GDM1 (cell line): ENCODE measurements at places on chromosomes 3 and 15.

DNA sequence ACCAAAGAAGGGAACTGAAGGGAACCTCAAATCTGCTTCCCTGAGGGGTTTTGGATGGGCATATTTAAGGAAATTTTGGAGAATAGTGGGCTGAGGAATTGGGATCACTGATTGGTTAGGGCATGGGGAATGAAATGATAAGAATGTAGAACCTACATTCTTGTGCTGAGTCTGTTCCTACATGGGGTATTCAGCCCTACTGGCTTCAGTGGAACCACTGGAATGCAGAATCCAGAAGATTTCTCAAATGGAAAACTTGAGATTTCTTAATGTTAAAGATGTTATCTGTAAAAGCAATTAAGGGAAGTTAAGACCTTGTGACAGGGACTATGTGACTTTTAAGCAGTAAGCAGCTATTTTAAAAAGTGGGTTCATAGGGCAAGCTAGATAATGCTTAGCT, 1062.4 kb downstream of the AGBL1 start:
- DNase-seq = no peak

- no peak for DNase-seq
Measured at GRCh38 chr3:78029775-78030174, 989.9 kb downstream of the ROBO2 start.

DNA sequence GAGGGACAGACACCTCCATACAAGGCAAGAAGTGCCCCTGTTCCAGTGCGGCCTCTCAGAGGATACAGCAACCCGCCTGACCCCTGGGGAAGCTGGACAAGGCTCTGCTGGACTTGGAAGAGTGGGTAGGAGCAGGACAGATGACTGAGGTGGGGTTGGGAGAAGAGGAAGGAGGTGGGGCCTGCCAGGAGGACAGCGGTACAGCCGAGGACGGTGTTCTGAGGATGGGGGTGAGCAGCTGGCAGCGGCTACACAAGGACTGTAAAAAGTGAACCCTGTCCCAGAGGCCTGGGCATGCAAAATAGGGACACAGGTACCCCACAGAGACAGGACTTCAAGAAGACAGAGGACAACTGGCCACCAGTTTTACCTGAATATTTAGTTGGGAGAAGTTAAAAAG, 23.5 kb upstream of the ELP6 start:
- no peak for DNase-seq

DNA sequence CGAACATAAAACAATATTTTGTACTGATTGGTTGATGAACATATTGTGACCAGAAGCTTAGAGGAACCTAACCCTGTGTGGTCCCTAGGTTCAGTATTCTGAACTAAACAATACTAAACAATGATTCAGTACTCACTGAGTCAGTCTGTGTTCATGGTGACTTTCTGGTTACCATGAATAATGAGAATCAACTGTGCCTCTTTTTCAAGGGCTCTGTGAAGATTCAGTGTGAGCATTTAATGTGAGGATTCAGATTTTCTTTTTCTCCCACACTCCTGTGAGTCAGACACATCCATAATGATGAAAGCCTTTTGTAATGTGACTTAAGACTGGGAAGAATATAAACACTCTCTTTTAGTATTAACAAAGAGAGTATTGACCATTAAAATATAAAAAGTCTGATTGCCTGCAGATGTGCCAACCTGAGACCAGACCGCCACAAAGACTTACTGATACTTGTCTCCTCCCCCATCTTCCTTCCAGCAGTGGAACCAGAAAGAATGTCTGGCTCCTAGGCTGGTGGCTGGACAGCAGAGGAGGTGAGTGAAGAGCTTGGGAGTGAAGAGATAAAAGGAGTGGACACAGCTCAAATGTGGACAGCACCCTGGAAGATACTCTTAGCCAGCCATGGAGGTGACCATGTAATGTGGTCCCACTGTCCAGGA, 17.6 kb upstream of the ACTL6A start:
- DNase-seq = no peak

DNA sequence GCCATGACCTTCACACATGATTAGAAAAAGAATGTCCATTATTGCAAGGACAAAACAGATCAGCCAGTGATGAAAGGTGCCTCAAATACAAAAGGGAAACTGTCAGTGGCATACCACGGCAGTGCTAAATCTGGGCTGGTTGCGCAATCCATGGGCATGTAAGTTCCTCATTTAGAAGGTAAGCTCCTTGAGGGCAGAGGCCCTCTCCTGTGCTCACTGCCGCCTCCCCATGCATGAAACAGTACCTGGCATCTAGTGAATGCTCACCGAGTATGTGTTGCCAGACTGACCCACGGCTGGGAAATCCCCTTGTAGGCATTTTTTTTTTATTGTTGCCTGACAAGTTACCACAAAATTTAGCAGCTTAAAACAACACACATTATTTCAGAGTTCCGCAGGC, 312.1 kb upstream of the CHRM5 start:
- no peak for DNase-seq

DNA sequence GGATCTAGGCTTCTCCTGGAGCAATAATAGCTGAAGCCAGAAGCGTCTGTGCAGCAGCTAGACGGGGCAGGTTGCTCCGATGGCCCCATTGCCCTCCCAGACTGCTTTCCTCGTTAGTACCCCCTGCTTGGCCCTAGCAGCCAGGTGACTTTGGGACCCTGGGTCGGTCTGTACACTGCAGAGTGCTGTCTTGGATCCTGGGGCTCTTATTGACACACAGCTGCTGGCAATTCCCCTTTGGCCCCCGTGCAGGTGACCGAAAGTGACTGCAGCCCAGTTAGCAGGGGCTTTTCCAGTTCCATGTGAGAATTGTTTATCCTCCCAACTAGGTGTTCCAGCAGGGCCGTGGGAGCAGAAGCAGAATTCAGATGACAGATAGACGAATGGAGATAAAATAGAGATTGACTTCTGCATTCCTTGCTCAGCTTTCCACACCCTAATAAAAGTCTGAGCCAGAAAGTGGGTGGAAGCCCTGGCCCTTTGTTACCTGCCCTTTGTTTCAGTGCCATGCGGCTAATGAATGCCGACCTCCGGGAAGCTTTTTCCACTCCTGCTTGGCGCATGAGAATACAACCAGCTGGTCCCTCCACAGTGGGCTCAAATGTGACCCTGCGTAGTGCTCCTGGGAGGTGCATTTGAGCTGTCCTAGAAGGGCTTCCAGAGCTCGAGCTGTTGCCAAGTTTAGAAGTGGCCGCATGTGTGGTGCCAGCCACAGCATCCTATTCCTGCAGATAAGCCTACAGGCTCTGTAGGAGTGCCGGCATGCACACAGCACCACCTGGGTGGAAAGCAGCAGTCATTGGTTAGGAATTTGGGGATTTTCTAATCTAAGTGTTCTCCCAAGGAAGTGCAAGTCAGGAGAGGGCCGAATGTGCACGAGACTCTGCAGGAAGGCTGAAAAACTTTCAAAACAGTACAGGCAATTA, 94.4 kb downstream of the SLCO3A1 start:
- no peak for DNase-seq

DNA sequence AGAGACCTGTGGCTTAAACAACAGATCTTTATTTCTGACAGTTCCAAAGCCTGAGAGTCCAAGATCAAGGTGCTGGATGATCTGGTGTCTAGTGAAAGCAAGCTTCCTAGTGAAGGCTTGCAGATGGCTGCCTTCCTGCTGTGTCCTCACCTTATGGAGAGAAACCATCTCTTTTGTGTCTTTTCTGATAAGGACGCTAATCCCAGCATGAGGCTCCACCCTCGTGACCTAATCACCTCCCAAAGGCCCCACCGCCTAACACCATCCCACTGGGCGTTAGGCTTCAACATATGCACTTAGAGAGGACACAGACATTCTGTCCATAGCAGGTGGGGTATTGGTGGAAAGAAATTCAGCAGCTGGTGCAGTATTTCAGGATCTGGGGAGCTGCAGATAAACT, 19.8 kb upstream of the LYSMD4 start:
- no peak for DNase-seq

DNA sequence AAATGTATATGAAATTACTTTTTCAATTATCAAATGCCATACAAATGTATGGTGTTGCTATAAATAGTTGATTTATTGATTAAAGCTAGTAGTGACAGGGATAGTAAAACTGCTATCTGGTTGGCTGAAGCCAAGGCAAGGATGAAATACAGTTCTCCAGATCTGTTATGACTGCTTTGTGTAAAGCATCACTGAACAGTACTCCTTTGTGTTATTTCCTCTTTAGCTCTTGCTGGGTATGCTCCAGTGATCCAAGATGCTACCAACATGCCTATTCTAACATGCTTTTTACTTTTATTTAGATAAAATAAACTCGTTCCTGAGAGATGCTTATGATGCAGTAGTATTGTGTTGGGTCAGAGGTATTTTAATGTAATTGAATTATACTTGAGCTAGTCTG, 12.4 kb upstream of the UBR1 start:
- DNase-seq = no peak

DNA sequence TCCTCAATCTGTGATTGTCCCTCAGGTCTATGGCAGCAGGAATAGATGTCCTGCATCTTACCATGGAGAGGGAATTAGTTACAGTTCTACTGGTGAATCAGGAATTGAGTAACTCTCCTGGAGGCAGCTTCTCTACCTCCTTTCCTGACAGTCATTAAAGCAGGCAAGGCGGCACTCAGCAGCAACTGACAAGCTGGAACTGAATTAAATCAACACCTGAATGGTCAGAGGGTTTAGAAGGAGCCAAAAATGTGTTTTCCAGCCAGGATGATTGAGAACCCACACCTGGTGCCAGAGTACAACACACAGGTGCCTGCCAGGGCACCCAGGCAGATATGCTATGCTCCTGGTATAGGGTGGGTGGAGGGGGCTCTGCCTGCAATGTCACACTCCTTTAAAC, 43.1 kb upstream of the TIPARP start:
- no peak for DNase-seq

DNA sequence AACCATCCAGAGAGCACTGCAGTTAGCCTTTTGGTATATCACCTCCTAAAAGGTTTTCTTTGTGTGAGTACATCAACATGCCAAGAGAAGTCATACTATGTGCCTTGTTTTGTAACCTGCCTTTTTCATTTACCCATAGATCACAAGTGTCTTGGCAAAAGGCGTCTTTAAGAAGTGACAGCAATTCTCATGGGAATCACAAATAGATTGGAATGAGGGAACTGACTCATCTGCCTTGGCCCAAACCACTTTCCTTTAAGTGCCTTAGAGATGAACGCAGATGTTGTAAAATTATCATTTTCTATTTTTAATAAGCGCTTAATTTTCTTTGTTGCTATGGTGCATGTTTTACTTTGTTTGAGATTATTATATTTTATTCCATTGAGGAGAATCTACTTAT, 20.7 kb upstream of the POMGNT2 start:
- no peak for DNase-seq

DNA sequence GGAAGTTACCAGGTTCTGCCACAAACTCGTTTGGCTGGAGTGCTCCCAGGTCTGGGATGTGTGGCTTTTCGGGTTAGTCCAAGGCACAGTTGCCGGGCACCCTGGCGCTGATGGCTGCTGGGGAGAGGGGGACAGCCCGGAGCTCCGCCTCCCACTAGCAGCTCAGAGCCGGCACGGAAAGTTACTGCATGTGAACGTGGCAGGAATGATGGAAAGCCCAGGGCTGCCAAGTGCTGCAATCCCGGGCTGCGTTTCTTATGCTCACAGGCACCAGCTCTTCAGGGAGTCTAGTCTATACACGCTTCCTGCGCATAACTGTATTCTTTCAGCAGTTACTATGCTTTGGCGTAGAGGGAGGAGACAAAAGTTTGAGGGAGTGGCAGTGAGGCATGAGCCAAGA, 141.8 kb upstream of the ICE2 start:
- DNase-seq = no peak

GRCh38 chr15:32851572-32851971, 133.8 kb downstream of the GREM1 start:
- no peak for DNase-seq

GRCh38 chr15:101456057-101456739, 33.3 kb downstream of the PCSK6 start:
- no peak for DNase-seq

DNA sequence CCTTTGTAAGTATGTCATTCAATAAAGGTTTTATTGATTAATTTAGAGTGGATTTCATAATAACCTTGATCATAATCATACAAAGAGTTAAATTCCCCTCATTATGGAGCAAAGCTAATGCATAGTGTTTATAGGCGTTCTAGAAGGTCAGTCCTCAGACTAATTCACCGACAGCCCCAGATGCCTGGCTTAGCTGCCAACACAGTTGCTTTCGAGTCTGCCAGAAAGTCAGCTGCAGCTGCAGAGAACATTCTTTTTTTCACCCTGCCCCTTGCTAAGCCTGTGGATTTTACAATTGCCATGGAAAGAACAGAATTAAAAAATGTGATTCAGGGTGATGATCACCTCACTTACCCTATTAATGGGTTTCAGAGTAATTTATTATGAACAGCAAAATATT, 21.2 kb downstream of the CADM2 start:
- no peak for DNase-seq

DNA sequence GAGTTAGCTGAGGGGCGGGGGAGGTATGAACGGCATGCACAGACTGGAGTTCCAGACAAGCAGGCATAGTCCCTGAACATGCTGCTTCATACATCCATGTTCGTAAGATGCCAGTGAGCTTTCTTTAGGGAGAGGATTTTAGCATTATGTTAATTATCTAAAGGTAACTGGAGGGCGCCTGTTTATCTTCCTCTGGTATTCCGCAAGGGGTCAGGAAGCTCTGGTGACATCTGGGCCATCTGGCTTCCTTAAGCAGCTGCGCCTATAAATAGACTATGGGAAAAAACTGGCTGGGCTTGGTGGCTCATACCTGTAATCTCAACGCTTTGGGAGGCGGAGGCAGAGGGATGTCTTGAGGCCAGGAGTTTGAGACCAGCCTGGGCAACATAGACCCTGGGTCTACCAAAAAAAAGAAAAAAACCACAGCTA, 1.5 kb upstream of the FBXO22 start:
- DNase-seq = no peak

GRCh38 chr3:15229262-15229661, 23.2 kb downstream of the CAPN7 start:
- no peak for DNase-seq

- DNase-seq = no peak
Measured at GRCh38 chr3:168322941-168323340, 227.2 kb upstream of the GOLIM4 start.

- no peak for DNase-seq
Measured at GRCh38 chr15:85694091-85694490, 100.6 kb downstream of the KLHL25 start.

DNA sequence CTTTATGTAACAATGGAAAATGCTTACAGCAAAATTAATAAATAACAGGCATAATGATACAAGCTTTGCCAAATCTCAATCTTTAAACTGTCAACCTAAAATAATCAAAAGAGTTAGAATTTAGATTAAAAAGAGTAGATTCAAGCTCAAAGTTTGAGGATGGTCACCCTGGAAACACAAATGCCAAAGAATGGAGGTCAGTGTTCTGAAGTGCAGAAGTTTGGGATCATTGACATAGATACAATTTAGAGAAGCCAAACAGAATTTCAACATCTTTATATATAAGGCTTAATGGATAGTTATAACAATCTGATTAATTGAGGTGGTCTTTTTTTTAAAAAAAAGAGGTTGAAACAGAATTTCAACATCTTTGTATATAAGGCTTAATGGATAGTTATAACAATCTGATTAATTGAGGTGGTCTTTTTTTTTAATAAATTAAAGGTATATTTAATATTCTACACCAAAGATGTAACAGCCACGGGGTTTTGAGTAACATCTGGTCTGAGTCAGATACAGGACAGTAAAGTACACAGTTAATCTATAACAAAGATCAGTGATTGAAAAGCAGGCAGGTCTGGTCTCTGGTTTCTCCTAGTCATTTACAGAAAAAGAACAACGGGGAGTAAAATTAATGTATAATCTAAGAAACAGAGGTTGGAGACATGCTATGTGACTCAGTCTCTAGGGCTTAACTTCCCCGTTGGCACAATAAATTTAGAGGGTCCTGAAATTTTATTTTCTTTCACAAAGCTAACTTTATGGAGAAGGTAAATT, 490.7 kb downstream of the GBE1 start:
- DNase-seq = no peak

GRCh38 chr3:58032186-58032585, 24.0 kb downstream of the FLNB start:
- DNase-seq = no peak
